Stimulated activated CD8-positive, alpha-beta memory T cell treated with anti-CD3 and anti-CD28 coated beads, Interleukin-12 subunit alpha, Interleukin-12 subunit beta, amount 100 ng/mL, for 1 hour (primary cell): ENCODE measurements at places on chromosomes 16 and 17.

DNA sequence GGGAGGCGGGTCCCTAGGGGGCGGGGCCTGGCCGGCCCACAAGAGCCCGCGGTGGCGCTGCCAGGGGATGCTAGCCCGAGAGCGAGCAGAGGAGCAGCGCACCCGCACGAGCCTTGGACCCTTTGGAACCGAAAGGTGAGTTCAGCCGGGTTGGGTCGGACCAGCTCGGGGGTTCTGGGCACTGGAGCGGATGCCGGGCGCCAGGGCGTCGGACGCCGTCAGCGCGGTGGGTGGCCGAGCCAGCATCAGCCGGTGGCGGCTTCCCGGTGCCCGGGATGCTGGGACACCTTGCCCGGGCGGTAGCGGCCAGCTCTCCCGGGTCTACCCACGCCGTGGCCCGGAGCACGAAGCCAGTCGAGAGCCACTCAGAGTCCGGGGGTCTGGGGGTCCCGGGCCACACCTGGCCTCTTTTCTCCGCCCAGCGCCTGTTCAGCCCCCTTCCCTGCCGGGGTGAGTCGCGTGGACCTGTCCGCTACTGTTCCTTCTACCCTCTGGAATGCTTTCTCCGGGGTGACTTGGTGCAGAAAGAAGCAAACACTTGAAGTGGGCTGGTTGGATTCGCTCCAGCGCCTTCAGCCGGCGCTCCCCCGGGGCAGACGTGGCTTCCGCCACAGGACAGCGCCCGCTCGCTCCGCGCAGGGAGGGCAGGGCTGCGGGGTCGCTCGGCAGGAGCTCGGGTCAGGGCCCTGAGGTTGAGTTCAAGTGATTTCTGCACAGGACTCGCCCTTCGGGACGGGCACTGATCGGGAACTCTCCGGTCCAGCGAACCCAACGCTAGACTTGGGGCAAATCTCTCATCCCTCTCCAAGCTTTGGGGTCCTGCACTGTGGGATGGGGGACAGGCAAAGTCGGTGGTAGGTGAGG lies at the start of gene SCNN1G:
Gene SCNN1G (plus strand): TSS at position 67 of the 864 bp plus-strand sequence. CDS start 3,527 bp downstream, outside the sequence.
- DNase-seq = no peak

- DNase-seq = no peak
These were observed 724.9 kb upstream of the SOX9 start for GRCh38 chr17:71395901-71396300.

DNA sequence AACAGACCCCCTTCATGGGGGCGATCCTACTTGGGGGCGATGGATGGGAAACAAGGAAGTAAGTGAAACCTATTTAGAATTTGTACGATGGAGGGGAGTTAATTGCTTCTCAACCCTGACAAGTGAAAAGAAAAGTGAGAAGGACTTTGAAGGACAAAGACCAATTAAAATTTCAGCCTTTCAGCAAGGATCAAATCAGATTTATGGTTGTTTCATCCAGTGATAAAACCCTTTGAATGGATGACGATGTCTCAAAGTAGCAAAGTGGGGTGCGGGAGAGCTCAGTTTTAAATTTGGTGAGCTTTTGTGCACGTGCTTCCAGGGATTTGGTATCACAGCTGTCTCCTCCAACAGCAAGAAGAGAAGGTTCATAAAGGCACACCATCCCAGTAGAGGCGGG lies 51.7 kb downstream of the CMIP start:
- no peak for DNase-seq

DNA sequence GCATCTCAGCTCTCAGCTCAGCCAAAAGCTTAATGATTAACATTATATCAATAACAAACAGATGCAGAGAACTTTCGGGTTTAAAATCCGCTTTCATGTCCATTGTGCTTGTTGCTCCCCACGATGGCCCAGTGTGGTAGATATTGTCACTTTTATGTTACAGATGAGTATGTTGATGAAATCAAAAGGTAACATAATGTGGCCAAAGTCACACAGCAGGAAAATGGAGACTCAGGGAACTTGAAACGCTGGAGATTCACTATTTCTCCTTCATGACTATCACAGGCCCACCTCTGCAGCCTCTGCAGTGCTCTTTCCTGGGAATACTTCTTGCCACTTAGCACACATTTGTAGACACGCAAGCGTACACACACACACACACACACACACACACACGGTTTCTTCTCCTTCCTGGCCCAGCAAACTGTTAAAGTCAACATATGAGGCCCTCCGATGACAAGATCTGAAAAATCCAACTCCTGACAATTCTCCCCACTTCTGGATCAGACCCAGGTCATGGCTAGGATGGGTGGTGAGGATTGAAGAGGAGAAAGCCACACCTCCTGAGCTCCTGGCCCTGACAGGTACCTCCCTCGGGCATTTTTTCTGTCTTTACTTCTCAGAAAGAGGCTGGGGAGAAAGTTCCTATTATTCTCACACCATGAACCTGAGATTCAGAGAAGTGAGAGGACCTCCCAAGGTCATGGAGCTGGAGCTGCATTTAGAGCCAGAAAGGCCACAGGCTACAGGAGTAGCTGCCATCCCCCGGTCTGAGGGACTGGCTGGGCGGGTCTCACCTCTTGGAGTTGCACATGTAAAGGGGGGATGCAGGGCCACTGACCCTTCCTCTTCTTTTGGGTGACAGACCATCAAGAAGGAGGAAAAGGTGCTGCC lies 9.7 kb downstream of the DRC7 start:
- DNase-seq = no peak

- DNase-seq = no peak
These were observed 4.3 kb upstream of the TLCD2 start for GRCh38 chr17:1714427-1714979.

DNA sequence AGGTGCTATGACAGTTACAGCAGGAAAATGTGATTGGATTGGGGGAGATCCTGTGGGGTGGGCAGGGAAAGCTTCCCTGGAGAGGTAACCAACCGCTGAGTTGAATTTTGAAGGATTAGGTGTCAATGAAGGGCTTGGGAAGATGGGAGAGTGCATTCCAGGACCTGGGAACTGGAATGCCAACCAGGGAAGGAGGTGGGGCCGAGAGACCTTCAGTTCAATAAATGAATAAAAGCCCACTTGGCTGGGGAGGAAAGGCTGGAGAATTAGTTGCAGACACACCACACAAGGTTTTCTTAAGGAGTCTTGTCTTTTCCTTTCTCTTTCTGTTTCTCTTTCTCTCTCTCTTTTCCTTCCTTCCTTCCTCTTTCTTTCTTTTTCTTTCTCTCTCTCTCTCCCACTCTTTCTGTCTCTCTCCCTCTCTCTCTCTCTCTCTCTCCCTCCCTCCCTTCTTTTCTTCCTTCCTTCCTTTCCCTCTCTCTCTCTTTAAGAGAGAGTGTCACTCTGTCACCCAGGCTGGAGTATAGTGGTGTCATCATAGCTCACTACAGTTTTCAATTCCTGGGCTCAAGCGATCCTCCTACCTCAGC lies 3.3 kb downstream of the USP43 start:
- no peak for DNase-seq

DNA sequence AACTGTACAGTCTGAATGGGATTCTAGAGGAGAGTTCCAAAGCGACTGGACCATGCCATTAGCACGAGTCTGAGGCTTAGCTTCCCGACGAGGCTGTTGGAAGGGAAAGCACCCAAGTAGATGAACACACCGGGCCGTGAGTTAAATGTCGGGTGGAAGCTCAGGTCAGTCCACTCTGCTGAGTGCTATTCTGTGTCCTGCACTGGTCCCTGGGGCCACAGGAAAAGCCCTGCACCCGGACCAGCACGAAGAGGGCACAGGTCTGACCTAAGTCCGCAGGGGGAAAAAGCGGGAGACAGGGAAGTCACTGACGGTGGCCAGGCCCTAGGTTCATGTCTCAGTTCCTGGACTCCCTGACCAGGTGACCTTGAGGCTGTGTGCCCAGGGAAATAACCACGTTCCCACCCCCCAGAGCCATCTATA lies 44.1 kb upstream of the RBFOX3 start:
- no peak for DNase-seq

DNA sequence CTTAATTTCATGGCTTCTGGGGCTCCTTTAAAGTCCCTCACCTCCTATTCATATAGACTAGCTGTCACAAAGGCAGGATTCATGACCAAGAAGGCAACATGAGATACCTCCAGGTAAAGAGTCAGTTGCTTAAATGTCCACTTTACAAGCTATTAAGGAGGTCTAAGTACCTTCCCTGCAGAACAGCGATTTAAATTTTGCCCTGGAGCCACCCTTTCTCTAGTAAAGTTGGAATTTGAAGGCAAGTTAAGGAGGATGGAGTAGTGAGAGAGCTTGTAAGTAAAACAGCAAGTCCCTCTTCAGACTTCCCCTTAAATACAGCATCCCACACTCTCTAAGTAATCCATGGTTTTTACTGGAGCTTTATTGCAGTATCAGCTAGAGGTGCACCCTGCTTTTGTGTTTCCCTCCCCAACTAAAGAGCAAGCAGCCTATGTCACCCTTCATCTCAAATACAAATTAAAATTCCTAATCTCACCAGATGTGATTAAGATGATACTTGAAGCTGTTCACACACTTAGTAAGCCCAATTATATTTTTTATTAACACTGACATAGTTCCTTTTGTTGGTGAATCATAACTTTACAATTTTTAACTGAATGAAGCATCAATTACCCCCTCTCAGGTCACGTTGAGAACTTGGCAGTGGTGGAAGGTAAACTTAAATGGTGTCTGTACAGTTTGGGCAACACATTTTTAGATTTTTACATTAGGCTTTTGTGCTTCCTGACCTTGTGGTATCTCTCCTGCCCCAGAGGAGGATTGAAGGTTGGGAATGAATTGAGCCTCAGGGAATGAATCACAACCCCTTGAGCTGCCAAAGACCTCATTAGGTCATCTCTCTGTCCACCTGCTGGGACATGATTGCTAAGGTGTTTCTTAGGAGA lies 108.9 kb downstream of the TANGO6 start:
- no peak for DNase-seq

DNA sequence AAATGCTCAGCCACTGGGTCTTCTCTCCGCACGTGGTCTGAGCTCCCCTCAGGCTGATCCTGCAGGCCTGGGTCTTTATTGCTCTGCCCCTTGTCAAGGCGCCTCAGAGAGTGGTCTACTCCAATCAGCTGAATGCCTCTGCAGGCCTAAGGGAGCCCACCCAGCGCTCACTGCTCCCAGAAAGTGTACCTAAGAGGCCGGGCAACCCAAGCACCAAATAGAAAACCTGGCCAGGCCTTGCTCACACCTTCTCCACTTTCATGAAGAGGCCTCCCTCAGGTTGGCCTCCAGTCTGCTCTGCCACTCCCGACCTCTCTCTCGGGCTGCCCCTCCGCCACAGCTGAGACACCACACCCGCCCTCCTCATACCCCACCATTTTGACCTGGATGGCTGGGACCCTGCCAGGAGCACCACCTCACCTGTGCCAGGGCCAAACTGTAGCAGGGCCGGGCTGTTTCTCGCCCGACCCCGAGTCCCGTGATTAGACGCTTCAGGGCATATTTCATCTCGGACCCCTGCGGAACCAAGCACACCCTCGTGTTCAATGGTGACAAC lies 665 bp downstream of the MYBBP1A start:
- DNase-seq = no peak

DNA sequence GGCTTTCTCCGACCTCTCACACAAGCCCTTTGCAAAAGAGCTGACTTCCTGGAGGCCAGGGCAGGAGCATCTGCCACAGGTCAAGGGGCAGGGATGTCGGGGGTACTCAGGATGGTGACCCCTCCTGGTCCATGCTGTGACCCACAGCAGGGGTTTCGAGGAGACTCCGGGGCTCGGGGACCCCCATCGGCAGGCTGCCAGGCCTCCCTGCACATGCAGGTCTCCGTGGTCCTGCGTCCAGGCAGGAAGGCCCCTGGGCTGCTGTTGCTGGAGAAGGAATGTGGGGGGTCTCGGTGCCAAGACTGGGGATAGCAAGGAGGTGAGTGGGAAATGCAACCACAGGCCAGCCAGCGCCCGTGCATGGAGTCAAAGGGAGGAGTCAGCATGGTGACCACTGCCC lies 11.6 kb downstream of the NATD1 start:
- no peak for DNase-seq

DNA sequence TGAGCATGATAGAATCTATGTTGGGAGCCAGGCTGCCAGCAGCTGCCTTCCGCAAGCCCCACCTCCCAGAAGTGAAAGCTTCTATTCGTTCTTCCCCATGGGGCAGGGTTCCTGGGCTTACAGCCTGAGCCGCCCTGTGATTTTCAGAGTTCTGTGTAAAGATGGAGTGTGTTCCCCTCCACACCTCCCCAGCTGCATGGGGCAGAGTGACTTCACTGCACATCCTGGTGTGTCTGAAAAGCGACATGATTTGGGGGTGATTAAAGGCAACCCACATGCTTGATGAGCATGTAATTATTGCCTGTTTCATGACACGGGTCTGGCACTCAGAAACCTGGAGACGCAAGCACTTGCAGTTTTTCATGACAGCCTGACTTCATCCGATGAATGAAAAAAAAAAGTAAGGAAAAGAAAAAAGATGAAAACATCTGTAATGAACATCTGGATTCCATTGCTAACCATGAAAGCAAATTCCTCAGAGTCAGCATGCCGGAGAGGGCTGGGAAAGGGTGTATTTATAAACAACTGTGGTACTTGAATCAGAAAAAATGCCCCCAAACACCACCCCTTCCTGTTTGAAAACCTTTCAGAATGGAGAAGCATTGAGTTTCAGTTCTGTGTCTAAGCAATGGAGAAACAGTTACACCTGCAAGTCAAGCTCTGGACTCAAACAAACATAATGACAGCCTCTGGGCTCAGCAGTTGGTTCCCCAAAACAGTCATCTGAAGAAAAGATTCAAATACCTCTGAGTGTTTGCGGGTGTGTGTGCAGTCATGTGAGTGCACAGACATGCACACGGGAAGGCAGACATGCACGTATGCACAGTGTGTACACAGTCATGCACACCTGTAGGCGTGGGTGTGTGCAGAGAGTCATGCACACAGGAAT lies 266.0 kb downstream of the ENGASE start:
- no peak for DNase-seq

- no peak for DNase-seq
These were observed 24.2 kb downstream of the FAM20A start for GRCh38 chr17:68576811-68577496.

GRCh38 chr17:76736349-76737081 lies 616 bp downstream of the SRSF2 start:
- DNase-seq = peak; percentile 40

GRCh38 chr16:57591870-57592485 lies 36.5 kb upstream of the ADGRG1 start:
- DNase-seq = no peak

- DNase-seq = no peak
These were observed 98.3 kb downstream of the MSI2 start for GRCh38 chr17:57354673-57355072.

GRCh38 chr17:81097134-81097942 lies 62.4 kb downstream of the BAIAP2 start:
- DNase-seq = peak; percentile 31

- no peak for DNase-seq
These were observed 1.9 kb downstream of the SLC39A11 start for GRCh38 chr17:73090396-73091202.
